Endodermal cell (in vitro differentiated cells): ENCODE measurements at places on chromosomes 6 and 20. TPM values are rescaled to one million over a fixed set of nuclear protein-coding genes. Genes with fewer than 3 reads are reported as not detected.

DNA sequence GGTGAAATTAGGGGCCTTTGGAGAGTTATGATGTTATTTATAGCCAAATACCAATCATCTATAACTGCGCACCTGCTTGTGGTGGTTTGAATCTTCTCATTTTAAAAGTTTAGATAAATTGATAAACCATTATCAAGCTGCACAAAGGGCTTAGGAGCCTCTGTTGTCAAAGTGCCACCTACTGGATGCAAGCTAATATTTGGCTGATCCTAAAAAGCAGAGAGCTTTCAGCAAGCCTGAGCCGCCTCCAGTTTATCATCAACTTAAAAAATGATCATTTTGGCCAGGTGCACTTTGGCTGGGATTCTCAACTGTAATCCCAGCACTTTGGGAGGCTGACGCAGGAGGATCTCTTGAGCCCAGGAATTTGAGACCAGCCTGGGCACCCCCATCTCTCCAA is 58.5 kb upstream of the ATXN1 start:
- no peak for DNase-seq

DNA sequence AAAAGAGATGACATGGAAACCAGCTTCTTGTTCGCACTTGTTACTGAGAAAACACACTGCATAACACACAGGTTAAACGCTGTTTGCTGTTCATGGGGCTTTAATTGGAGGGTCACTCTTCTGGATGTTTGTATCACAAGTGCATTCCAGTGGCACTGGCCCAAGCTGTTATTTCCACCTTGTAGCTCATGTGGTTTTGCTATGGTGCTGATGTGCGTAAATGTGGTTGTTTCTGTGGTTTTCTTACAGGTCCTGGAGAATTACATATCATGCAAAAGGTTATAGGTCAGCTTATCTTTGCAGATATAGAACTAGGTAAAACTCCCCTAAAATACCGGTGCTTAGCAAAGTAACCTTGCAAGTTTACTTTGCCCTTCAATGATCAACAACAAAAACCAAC is 89.3 kb upstream of the AHI1 start:
- DNase-seq = no peak

- DNase-seq = peak; percentile 50
Observed at GRCh38 chr6:3297909-3298308, 39.2 kb downstream of the PSMG4 start.

DNA sequence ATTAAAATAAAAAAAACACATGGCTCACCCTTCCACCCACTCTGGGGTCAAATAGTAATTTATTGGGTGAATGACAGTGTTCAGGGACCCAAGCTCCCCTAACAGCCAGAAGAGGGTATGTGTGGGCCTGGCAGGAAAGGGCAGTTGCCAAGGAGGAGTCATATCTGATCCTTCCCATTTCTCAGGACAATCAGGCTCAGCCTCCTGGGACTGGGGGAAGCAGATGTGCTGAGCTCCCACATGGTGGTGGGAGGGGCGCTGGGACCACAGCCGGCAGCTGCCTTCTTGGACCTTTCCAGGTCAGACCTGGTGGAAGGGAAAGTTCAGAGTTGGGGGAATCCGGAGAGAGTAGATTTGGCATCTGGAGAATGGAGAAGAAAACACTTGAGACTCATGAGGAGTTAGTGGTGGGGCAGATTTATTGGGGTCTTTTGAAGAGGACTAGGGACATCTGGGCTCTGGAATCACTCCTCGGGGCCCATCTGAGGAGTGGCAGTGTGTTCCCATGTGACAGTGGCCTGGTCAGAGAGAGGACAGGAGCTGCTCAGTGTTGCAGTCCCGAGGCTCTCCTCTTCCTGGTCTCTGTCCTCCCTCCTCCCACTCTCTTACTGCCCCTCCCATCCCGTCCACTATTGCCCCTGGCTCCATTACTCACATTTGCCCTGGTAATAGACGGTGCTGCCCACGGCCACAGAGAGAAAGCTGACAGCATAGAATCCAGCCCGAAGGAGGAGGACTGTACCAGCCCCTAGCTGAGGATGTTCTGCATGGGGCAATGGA is 3.0 kb downstream of the LST1 start:
- no peak for DNase-seq

- no peak for DNase-seq
Observed at GRCh38 chr20:9093218-9093957, 24.5 kb downstream of the PLCB4 start.

DNA sequence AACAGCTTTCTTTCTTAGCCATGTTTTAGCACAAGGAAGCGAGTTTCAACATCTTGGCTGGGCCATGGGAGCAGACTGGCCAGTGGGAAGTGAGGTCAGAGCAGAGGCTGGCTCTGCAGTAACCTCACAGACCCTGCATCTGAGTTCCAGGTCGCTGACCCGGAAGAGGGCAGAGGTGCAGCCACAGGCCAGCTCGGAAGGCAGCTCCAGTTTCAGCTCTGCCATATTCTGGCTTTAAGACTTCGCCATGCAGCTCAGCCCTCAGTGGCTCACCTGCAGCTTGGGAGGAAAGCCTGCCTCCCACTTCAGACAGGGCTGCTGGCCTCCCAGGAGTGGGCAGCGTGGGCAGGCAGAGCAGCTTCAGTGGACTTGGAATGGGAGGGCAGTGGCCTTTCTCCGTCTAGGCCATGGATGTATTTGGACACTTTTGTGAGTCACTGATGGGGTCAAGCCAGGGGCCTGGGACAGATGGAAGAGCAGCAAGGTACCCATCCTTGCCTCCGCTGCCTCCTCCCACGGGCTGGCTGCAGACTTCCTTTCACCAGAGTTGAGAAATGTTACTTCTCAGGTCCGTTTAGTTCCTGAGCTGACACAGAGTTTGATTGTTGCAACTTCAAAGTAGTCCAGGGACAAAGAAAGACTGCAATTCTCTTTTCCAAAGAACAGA is 18.5 kb downstream of the CST8 start:
- DNase-seq = no peak

- DNase-seq = peak; percentile 89
Observed at GRCh38 chr20:32155017-32155981, 45.8 kb downstream of the TM9SF4 start.

DNA sequence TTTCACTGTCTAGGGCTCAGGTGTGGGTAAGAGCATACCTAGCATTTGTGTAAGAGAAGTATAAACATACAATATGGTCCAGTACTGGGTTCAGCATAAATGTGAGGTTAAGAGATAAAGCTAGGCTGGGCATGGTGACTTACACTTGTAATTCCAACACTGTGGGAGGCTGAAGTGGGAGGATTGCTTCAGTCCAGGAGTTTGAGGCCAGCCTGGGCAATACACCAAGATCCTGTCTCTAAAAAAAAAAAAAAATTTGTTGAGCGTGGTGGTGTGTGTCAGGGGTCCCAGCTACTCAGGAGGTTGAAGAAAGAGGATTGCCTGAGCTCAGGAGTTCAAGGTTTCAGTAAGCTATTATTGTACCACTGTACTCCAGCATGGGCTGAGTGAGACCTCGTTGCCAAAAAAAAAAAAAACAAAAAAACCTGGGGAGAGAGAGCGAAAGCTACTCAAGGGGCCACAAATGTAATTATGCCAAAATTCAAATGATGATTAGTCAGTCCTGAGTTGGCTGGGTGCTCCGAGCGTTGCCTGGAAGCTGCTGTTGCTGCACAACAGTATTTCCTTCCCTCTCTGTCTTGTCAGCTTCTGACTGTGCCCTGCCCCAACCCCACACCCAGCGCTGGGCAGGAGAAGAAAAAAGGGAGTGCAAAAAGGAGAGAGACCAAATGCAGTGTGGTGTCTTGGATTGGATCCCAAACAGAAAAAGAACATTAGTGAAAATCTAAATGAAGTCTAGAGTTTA is 24.0 kb downstream of the CMTR1 start:
- no peak for DNase-seq

DNA sequence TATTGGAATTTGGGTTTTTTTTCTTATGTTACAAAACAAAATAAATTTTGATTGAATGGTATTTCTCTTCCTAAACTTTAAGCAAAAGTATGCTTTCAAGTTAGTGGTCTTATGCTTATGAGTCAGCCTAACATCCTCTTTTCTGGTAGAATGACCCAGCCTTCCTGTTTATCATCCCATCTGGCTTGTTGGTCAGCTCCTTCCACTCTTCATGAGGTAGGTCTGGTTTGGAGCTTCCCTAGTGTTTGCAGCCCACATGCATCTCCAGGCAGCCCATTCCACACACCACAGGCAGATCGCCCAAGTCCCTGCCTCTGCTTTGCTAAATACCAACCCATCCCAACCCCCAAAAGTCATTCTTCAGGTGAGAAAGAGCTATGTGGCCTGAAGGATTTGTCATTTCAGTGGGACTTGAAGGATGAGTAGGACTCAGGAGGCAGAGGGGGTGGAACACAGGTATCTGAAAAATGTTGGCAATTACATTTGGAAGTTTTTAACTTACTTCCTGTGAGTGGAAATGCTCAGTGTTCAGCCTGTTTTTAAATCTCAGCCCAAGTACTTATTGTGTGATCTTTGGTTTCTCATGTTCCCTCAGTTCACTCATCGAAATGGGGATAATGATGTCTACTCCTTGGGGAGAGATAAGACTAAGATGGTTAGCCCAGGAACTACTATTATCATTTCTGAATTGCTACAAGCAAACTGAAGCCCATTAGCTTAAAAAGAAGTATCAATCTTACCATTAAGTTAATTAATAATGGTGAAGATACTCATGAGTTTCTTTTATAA is 294.0 kb downstream of the ADGB start:
- DNase-seq = no peak

- DNase-seq = no peak
Observed at GRCh38 chr6:958488-958887, 265.5 kb upstream of the EXOC2 start.

GRCh38 chr6:39696986-39697788 is 28.0 kb downstream of the KIF6 start:
- DNase-seq = no peak

- peak; percentile 94 for DNase-seq
Observed at GRCh38 chr6:40328386-40328985, 258.7 kb downstream of the LRFN2 start.

- DNase-seq = no peak
Observed at GRCh38 chr6:18561037-18561750, 174.0 kb downstream of the RNF144B start.

GRCh38 chr6:114707081-114707620 is 364.3 kb upstream of the HS3ST5 start:
- peak; percentile 79 for DNase-seq

DNA sequence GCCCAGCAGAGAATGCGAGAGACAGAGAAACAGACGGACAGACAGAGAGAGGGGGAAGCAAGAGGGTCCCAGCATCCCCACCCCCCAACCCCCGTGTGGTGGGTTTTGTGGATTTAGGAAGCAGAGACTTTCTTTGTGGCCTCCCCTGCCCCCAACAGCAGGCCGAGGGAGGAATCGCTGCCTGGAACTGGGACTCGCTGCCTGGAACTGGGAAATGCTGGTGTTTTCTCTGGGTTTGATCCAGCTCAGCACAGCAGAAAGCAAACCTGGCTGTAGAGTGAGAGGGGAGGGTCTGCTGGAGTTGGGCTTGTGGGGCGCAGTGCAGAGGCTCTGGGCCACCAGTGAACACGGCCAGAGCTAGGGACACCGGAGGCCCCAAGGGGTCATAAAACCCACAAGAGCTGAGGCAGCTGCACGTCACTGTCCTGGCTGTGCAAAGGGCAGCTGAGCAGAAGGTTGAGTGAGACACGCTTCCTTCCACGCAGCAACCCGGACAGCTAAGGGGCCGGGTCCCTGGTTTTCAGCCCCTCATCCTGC is 181.8 kb downstream of the TAF4 start:
- DNase-seq = no peak

- no peak for DNase-seq
Observed at GRCh38 chr6:85569323-85569722, 24.3 kb downstream of the SNX14 start.

DNA sequence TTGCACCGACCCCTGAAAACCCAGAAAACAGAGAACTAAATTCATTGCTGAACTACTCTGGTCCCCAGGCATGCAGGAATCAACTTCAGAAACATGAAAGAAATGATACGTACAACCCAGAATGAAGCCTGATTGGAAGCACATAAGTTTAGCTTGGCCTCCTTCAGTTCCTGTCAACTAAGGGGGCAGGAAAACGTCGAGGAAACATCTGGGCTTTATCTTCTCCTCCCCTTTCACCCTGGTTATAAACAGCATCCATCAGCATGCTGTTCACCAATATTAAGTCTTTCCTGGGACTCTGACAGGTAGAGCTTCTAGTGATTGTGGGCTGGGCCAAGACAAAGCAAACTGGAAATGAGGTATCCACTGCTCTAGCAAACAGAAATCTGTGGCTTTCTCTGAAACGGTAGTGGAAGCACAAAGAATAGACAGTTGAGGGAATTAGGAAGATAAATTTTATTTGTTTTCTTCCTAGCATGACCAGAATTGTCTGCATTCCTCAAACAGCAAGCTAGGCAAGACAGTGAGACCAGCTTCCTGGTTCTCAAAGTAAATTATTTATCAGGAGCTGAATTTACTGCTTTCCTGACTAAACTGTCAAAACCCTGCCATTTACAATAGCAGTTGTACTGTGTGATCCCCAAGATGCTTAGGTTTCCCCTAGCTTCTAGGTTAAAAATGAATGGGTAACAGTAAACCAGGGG is 134.4 kb downstream of the PTPRT start:
- no peak for DNase-seq

DNA sequence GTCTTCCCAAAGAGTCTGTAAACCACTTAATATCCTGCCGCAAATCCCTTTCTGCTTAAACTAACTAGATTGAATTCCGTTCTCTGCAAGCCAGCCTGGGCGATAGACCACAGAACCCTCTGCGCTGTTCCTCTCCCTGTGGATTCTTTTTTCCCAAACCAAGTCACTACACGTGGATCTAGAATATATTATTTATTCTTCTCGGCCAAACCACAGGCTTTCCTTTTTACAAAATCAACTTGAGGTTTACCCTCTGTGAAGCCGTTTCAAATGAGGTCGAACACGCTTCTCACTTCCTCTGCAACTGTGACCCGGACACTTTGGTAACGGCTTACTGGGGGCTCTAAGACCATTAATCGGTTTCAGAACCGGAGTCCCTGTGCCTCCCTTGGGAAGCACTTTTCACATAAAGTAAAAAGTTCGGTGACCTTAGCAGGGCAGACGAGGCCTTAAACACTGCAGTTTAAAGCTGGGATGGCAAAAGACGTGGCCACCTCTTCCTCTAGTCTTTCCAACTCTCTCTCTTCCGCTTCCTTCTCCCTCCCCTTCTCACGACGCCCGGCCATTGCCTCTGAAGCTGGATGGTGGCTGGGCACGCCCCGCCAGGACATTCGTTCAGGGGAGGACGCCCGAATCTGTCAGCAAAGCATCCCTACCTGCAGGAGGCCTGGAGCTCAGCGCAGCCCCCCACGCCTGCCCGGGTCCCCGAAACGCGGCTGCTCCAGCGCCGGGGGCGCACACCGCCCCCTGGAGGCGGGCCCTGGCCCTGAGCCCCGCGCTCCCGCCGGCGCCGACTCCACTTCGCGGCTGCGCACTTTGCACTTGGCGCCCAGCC is 55.0 kb upstream of the FOXC1 start:
- DNase-seq = peak; percentile 81

GRCh38 chr6:75363304-75363703 is 78.7 kb upstream of the TMEM30A start:
- no peak for DNase-seq

GRCh38 chr20:63682384-63683139 is 13.9 kb upstream of the TNFRSF6B start:
- no peak for DNase-seq

Gene ADGRF1
- not detected in 3 replicates for total RNA-seq

Gene EEF1E1
- total RNA-seq = 22.0 to 47.1 TPM (median 46.6 TPM) in 3 replicates

Gene MUCL3
- 0.18 to 0.25 TPM in 2 of 3 replicates, not detected in the other for total RNA-seq

Gene SCGN
- not detected in 2 replicates for total RNA-seq

Gene OPN5
- total RNA-seq = not detected in 2 replicates

Gene DEFB129
- not detected in 2 replicates for total RNA-seq

Gene SPATS1
- not detected in 3 replicates for total RNA-seq

Gene GPR6
- 0.16 and 0.24 TPM in 2 replicates for total RNA-seq

Gene LY86
- not detected in 2 replicates for total RNA-seq

Gene FOXF2
- 0.19 TPM in 1 of 3 replicates, not detected in the others for total RNA-seq

Gene HCK
- 0.14 and 0.24 TPM in 2 replicates for total RNA-seq

Gene CALHM6
- 0.72 TPM in 1 of 2 replicates, not detected in the other for total RNA-seq

Gene PHACTR1
- 2.8 to 9.3 TPM (median 3.4 TPM) in 3 replicates for total RNA-seq

Gene MOXD1
- 2.9 to 7.6 TPM (median 3.2 TPM) in 3 replicates for total RNA-seq

Gene LKAAEAR1
- not detected in 2 replicates for total RNA-seq
